ENCODE measurements at places on chromosomes 6 and 20.

DNA sequence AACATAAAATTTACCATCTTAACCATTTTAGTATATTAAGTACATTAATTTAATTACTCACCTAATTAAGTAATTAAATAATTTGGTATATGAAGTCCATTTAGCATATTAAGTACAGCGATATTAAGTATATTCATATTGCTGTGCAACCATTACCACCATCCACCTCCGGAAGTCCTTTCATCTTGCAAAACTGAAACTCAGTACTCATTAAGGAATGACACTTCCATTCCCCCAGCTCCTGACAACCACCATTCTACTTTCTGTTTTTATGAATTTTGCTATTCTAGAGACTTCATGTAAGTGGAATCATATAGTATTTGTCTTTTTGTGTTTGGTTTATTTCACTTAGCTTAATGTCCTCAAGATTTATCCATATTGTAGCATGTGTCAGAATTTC is 61.1 kb upstream of the GTSF1L start:
- DNase-seq = no peak

DNA sequence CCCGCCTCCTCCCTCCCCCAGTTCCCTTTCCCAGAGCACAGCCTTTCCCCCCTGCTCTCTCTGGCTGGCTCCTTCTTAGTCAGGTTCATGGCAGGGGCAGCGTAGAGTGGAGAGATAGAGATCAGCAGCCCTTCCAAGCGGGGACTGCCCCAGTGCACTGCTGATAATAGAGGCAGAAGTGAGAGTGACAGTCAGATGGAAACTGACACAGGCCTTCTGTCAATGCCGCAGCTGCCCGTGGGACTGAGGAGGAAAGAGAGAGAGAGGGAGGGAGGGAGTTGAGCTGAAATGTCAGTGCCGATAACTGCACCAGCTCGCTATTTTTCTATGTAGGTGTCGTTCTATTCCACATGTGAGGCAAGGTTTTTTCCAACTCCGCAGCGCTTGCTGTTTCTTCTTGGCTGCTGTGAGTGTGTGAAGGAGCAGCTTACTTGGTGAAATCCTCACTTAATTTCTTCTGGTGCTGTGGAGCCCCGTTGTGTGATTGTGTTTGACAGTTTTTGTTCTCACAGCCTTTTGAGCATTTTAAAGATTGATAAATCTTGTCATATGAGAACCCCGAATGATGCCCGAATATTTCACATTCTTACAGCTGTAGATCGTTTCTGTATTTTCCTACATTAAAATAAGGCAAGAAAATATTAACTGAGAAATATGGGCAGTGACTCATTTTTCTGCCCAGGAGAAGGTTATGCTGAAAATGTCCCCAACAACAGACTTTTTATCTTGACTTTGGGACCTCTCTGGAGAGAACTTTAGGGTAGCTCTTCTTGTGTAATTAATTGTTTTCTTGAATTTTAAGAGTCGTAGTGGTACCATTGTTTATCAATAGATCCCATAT is 386.4 kb upstream of the MMS22L start:
- DNase-seq = no peak

DNA sequence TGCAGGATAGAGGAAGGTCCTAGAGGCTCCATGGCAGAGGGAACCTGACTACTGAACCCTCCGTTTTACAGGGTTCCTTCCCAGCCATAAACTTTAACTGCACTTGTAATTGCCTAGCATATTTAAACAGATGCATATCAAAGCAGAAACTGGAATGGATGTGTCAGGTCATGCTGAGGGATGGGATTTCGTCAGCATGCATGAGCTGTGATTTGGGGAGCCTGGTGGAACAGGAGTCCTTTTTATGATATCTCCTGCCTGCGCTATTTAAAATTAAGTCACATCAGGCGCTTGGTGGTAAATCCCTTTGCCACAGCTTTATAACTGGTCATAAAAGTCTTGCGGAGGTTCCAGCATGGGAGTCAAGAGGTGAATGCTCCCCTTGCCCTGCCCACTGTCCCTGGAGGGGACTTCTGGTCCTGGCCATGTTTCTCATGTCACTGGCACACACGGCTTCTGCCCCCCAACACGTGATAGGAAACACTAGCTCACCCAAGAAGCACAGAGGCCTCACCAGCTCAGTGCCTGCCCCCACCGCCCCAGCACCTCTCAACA is 26.0 kb upstream of the PCMTD2 start:
- DNase-seq = no peak

GRCh38 chr6:140445474-140446004 is 1071.1 kb upstream of the CITED2 start:
- DNase-seq = peak; percentile 33

Measured in GM04504 (cell line).